ENCODE measurements at places on chromosomes 5 and 9.
A peak's percentile ranks its signal among the peaks of the same experiment; 100 is the strongest.

- DNase-seq, result no peak
Measured at GRCh38 chr5:151628112-151628823, 37.1 kb upstream of the FAT2 start.

- no peak for DNase-seq
Measured at GRCh38 chr9:127175319-127175715, 52.9 kb upstream of the ANGPTL2 start.

DNA sequence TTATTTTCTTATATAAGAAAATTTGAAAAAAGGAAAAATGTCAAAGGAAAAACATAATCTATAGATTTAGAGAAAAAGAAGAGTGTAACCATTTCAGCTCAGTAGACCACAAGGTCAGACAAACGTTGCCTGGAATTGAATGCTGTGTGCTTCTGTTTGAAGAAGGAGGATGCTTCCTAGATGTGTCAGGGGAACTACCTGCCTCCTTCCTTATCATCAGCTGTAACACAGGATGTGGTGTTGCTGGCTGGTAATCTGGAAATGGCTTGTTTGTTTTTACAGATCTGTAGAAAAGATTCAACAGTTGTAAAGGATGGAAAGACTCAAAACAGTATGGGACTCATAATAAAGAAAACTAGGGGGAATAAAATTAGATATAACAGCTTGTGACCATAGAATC is 160.7 kb upstream of the MEF2C start:
- no peak for DNase-seq

- no peak for DNase-seq
Measured at GRCh38 chr9:36625006-36625615, 52.4 kb downstream of the MELK start.

DNA sequence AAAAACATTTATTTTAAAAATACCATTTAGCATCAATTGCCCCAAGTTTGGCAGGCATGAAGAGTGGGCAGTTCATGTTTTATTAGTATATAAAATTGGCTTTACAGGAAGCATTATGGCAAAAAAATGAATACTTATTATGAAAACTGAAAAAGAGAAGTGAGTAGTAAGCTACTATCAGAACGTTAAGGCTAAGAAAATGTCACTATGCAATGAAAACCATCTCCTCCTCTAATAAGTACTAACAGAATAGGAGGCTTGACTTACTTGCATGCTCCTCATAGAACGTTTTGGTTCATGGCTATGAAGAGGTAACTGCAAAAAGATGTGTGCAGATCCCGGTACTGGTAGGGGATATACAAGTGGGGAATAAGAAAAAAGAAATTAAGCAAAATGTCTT is 23.6 kb downstream of the TICAM2 start:
- DNase-seq, result no peak

GRCh38 chr5:130981663-130982062 is 183.4 kb downstream of the HINT1 start:
- no peak for DNase-seq

- no peak for DNase-seq
Measured at GRCh38 chr5:7207979-7208378, 188.0 kb upstream of the ADCY2 start.

GRCh38 chr5:169974121-169974770 is 6.0 kb downstream of the INSYN2B start:
- no peak for DNase-seq

DNA sequence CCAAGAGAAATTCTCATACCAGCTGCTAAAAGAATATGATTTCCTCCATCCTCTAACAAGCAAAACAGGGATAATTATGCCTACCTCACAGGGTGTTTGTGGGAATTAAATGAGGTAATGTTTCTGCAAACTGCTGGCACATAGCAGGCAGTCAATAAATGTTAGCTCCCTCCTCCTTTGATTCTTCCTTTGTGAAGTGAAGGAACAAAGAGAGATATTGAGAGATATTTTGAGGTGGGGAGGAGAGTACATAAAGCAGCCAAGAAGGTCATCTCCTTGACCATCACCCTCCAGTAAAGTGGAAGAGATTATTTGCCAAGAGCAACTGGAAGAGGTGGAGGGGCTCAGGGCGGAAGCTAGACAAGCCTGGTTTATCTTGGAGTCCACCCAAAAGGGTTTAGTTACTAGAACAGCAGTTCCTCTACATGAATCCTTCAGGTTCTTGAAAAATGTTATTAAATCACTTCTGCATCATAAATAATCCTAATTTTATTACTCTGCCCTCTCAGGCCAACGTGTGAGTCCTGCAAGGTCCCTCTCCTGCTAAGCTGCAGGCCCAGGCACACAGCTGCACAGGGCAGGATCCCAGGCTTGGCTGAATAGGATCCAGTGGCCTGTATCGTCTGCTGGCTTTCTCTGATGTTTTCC is 35.0 kb upstream of the TLE1 start:
- no peak for DNase-seq

GRCh38 chr9:133789778-133790177 is 51.6 kb upstream of the SARDH start:
- DNase-seq, result no peak

- DNase-seq, result no peak
Measured at GRCh38 chr9:81776834-81777233, 87.5 kb upstream of the TLE1 start.

DNA sequence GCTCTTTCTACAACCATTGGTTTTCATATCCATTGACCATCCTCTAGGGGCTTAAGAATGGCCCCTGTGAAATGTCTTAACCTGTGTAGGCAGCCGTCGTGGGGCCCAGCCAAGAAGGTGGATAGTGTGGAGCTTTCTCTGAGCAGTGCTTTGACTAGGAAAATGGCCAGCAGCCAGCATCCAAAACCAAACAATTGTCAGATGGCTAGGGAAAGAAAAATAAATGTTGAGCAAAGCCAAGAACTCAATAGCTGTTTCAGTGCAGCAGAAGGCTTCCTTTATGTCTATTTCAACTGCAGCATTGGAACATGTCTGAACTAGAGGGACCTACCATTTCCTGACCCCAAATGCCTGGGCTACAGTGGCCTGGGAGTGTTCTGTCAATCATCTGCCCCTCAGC is 374.9 kb downstream of the TLE4 start:
- no peak for DNase-seq

DNA sequence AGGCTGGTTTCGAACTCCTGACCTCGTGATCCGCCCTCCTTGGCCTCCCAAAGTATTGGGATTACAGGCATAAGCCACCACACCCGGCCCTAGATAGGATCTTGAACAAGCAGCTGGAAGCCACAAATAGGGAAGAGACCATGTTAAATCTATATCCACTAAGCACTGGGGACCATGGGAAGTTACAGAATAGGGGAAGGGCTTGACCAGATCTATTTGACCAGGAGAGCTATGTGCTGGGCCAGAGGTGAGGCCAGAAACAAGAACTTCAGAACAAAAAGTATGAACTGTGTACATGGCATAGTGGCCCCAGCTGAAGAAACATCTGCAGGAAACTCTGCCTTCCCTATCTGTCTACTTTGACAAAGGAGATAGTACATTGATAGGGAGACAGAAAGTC is 10.8 kb downstream of the KLF4 start:
- DNase-seq, result no peak

DNA sequence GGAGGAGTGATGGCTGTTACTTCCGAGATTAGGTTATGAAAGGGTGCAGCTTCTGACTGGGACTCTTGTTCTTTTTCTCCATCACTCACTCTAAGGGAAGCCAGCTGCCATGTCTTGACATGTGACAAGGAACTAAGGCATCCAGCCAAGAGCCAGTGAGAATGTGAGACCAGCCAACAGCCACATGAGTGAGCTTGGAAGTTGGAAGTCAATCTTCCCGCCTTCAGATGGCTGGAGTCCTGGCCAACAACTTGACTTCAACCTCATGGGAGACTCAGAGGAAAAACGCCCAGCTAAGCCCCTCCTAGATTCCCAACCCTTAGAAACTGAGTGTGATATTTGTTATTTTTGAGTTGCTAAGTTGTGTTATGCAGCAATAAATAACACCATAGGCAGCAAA is 201.1 kb downstream of the SNX18 start:
- no peak for DNase-seq

- DNase-seq, result no peak
Measured at GRCh38 chr5:54528633-54529209, 11.2 kb downstream of the SNX18 start.

GRCh38 chr9:103991001-103991400 is 103.1 kb upstream of the SMC2 start:
- no peak for DNase-seq

- DNase-seq, result no peak
Measured at GRCh38 chr9:114124138-114124537, 25.0 kb upstream of the KIF12 start.

- DNase-seq, result no peak
Measured at GRCh38 chr5:140647042-140647419, 399 bp downstream of the NDUFA2 start.

GRCh38 chr9:129109537-129109903 is 1.1 kb downstream of the CRAT start:
- DNase-seq, result no peak

GRCh38 chr5:158423623-158424200 is 564.8 kb upstream of the CLINT1 start:
- no peak for DNase-seq

DNA sequence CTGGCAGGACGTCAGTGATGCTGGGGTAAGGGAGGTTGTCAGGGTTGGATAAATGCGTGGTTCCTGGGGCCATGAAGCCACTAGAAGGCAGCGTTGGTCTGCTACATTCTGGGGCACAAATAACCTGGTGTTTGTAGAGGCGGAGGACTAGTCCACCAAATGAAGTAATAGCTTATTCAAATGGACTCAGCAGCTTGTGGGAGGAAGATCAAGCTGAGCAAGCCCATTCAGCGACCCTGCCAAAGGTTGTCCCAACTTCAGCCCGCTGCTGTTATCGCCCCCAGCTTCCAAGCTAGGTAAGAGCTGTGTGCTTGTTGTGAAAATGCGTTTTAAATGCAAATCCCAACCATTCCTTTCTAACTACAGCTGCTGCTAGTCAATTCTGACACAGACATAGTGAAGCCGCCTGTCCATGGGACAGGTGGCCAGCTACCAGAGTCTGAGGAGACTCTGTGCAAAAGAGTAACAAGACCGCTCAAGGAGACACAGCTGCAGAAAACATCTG is 7.6 kb upstream of the FAM240B start:
- DNase-seq, result no peak

DNA sequence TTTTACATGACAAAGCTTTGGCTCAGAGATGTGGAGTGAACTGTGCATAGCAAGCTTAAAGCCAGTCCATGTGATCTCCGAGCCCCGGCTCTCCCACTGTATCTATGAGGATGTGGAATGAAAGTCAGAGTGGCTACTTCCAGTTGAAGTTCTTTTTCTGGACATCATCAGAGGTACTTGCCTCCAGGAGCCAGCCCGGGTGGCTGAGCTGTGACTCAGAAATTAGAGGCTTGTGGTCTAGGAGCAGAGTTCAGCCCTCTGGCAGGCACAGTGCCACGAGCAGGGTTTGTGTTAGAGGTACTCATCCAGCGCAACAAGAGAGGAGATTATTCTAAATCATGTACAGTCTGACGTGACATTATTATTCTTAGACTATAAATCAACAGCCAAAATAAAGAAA is 322.5 kb downstream of the CDK5RAP2 start:
- DNase-seq, result no peak

DNA sequence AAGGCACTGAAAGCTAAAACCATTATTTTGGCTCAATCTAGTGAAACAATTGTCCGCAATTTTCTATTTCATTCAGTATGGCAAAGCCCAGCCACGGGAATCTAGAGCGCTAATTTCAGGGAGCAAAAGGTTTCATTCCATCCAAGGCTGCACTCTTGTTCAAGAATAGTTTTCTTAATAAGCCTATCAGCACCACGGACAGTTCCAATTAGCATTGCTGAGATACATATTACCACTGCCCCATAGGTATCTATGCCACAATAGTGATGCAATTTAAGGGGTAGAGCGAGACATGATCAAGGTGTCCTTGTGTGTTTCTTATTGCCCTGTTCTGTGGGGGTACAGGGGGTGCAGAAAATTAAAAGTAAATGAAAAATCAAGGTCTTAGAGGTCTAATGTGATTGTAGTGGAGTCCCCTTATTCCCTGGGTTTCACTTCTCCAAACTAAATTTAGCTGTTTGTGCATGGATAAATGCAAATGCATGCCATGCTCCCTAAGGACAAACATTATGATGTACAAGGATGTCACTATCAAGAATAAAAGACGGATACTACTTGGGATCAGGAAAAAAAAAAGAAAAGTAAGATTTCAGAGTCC is 45.5 kb downstream of the SPOCK1 start:
- DNase-seq, result no peak

GRCh38 chr5:58348996-58349728 is 110.7 kb downstream of the PLK2 start:
- DNase-seq, result no peak

GRCh38 chr5:164002628-164003027 is 497.2 kb downstream of the MAT2B start:
- no peak for DNase-seq

- no peak for DNase-seq
Measured at GRCh38 chr5:20266066-20266465, 278.1 kb upstream of the CDH18 start.

DNA sequence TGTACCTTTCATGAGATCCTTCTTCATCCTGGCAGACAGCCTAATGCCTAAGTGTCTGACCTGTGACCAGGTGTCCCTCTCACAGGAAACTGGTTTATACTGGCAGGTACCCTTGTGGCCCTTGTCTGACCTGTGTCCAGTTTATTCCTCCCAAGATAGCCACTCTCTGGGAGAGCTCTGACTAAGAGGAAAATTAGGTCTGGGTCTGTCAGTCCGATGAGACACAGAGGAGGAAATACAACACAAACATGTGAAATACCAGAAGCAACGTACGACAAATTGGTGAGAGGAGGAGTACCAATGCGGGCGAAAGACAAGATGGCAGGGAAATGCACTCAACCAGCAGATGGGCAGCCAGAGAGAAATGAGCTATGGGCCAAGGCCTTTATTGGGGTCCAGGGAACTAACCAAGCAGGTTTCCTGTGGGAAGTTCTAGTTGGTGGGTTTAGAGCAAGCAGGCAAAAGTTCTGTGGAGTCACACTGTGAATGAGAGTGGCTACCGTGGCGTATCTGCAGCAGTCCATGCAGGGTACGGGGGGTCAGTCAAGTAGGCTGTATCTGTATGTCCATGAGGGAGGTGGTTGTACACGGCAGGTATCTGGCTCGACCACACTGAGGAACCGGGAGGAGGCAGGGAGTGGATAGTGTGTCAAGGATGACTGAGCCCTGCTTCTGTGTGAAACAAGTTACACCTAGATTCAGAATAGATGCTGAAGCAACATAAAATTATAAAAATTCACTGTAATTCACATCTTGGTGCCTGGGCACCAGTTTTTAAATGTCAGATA is 109.0 kb downstream of the MLLT3 start:
- DNase-seq, result no peak

GRCh38 chr5:97544678-97545077 is 361.6 kb upstream of the RIOK2 start:
- no peak for DNase-seq

- DNase-seq, result no peak
Measured at GRCh38 chr9:121328876-121329681, 41.0 kb downstream of the STOM start.

DNA sequence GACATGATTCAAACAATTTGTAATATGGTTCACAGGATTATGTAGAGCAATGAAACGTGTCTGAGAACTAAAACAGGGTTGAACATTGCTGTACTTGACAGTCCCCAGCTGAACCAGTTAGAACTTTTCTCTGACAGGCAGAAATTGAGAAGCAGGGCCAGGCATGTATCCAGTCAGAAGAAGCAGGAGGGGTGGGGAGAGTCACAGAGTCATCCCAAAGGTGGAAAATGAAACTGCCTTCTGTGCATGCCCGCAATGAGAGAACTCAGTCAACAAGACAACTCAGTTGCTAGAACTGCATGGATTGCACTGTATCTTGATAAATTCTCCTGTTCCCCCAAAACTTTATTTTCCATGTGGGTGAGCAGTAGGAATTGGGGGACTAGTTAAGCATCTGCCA is 72.9 kb upstream of the PRLR start:
- DNase-seq, result peak; percentile 66

GRCh38 chr9:122186301-122186700 is 26.6 kb downstream of the MORN5 start:
- DNase-seq, result no peak
